Activated naive CD8-positive, alpha-beta T cell treated with anti-CD3 and anti-CD28 coated beads, Interleukin-2, amount 50 U/mL, for 16 hours (primary cell): ENCODE measurements at places on chromosomes 6 and 20.

- DNase-seq: no peak
Measured at GRCh38 chr6:13383328-13384163, 55.2 kb upstream of the TBC1D7 start.

GRCh38 chr6:132731086-132731485 lies 17.2 kb upstream of the VNN1 start:
- no peak for DNase-seq

DNA sequence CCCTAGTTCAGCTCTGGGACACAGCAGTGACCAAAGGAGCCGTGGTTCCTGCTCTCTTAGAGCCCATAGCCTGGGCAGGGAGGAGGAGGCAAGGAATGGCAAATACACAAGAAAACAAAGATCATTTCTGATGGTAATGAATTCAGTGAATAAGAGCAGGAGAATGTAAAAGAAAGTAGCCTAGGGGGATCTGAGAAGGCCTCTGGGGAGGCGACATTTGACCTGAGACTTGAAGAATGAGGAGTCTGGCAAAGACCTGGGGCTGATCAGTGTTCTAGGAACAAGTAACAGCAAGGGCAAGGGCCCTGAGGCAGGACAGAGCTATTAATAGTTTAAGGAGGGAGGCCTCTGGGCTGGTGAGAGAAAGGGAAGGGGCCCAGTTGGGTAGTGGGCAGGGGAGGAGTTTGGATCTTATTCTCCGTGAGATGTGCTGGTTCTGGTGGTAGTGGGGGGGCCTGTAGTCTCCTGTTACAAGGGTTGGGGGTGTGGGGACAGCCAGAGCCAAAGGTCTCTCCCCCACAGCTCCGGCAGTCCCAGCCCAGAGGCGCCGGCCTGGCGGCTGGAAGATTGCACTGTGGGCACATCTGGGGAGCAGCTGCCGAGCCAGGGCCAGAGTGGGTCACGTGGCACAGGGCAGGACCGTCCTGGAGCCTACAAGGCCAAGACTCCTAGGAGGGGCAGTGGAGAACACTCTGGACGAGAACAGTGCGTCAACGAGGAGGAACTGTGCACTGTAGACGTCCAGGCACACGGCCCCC lies 9.3 kb upstream of the ID1 start:
- no peak for DNase-seq

- DNase-seq: no peak
Measured at GRCh38 chr6:121697921-121698320, 262.5 kb downstream of the GJA1 start.

DNA sequence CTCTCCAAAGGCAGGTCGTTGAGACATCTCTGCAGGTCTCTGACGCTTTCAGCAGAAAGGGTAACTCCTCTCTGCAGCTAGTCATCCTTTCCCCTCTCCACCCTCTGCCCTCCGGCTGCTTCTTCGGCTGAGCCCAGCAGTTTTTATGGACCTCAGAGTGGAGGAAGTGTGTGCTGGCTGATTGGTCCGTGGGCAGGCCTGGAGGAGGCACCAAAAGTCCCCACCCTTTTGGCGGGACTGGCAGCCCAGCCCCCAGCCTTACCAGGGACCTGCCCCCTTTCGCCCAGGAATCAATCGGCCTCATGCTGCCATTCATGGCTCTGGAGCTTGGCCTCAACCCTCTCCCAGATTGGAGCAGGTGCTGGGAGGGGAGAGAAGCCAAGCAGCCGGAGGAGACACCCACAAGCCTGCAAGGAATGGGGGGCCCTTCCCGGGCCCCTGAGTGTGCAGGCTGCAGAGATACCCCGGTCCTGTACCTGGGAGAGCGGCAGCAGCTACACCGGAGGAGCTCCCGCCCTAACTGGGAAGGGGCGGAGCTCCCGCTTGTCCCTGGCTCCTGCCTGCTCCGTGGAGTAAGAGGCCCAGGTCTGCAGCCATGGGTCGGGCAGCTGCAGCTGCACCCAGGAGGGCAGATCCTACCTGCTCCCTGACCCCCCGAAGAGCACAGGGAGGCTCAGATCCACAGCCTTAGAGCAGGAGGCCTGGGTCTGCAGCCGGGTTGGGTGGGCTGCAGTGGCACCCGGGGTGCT lies 170.3 kb upstream of the SOX4 start:
- no peak for DNase-seq

- DNase-seq: no peak
Measured at GRCh38 chr6:100468016-100468622, 3.4 kb upstream of the SIM1 start.

GRCh38 chr20:11920083-11920482 lies 2.4 kb downstream of the BTBD3 start:
- no peak for DNase-seq

- no peak for DNase-seq
Measured at GRCh38 chr6:152054441-152054840, 247.0 kb downstream of the ESR1 start.

- DNase-seq: no peak
Measured at GRCh38 chr6:142716097-142716496, 228.9 kb downstream of the HIVEP2 start.

GRCh38 chr6:2952557-2953095 lies 18.7 kb downstream of the SERPINB6 start:
- DNase-seq: no peak

- no peak for DNase-seq
Measured at GRCh38 chr6:110053395-110054240, 75.5 kb downstream of the GPR6 start.

GRCh38 chr20:51665543-51666118 lies 102.6 kb downstream of the ATP9A start:
- DNase-seq: no peak

- no peak for DNase-seq
Measured at GRCh38 chr6:3370361-3371221, 86.3 kb downstream of the SLC22A23 start.

GRCh38 chr20:57669632-57670031 lies 40.2 kb downstream of the PMEPA1 start:
- no peak for DNase-seq

DNA sequence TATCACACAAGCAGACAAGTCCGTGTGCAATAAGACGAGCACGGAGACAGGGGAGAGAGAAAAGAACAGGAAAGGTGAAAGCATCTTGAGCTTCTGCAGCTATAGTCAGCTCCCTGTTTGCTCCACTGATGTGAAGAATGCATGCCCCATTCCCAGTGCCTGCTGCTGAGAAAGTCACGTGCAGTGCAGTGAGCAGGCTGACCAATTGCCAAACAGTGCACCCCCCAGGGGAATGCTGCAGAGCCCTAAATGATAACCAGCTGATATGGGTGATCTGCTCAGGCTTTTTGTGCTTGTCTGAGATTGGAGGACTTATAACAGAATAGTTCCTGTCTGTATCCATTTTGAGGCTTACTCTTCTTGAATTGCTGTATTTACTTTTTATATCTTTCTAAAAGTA lies 121.5 kb downstream of the PACRG start:
- DNase-seq: no peak

DNA sequence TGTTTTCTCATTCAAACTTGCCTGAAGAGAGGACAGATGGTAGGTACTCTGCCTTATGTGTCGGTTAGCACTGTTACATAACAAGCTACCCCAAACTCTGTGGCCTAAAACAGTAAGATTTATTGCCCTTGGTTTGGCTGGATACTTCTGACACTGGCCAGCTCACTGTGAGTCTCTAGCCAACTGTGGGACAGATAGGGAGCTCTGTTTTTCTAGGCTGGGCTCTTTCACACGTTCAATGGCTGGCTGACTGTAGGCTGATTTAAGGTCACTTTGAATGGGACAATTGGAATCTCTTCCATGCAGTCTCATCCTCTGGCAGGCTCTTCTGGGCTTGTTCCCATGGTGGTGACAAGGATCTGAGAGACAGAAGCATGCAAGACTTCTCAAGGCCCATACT lies 39.4 kb upstream of the JAG1 start:
- no peak for DNase-seq

- DNase-seq: no peak
Measured at GRCh38 chr6:39171489-39172376, 56.7 kb upstream of the SAYSD1 start.

- no peak for DNase-seq
Measured at GRCh38 chr20:44616604-44616964, 34.2 kb downstream of the PKIG start.

GRCh38 chr6:74050921-74051320 lies 354.9 kb downstream of the CD109 start:
- DNase-seq: no peak
